ENCODE measurements at places on chromosomes 13 and 19.
A peak's percentile ranks its signal among the peaks of the same experiment; 100 is the strongest.

DNA sequence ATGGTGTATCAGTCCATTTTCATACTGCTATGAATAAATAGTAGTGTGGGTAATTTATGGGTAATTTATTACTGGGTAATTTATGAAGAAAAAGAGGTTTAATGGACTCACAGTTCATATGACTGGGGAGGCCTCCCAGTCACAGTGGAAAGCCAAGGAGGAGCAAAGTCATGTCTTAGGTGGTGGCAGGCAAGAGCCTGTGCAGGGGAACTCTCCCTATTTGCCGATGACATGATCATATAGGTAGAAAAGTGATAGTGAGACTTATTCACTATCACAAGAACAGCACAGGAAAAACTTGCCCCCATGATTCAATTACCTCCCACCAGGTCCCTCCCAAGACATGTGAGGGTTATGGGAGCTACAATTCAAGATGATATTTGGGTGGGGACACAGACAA lies 1137.7 kb downstream of the UQCRFS1 start:
- DNase-seq: no peak

GRCh38 chr13:22014469-22014868 lies 343.6 kb downstream of the FGF9 start:
- no peak for DNase-seq

DNA sequence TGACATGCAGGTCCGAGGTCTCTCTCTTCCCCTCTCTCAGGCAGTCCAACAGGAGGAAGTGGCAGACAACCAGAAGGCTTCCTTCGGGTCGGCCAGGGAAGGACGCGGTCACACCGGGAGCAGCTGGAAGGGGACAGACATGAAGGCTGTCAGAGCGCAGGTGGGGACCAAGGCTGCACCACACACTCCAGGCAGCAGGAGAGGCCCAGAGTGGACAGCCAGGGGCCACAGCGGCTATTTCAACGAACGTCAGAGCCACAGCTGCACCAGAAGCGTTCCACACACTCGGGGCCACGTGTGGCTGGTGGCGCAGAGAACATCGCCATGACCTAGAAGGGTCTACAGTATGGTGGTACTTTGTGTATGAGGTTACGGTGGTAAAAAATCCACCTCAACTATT lies 16.0 kb upstream of the SLC39A3 start:
- DNase-seq: no peak

- no peak for DNase-seq
Measured at GRCh38 chr13:25732111-25732865, 319.5 kb downstream of the SHISA2 start.

GRCh38 chr19:15331419-15332310 lies 674 bp downstream of the BRD4 start:
- peak; percentile 54 for DNase-seq

- no peak for DNase-seq
Measured at GRCh38 chr13:100461309-100462030, 127.1 kb downstream of the GGACT start.

- DNase-seq: no peak
Measured at GRCh38 chr19:48498595-48499311, 12.9 kb downstream of the LMTK3 start.

DNA sequence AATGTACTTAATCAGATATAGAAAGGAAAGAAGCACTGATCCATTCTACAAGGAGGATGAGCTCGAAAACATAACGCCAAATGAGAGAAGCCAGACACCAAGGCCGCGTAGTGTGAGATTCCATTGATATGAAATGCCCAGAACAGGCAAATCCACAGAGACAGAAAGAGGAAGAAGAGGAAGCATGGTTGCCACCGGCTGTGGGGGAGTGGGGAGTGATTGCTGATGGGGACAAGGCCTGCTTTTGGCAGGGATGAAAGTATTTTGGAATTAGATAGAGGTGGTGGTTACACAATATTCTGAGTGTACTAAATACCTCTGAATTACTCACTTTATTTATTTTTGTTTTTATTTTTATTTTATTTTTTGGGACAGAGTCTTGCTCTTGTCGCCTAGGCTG lies 50.2 kb upstream of the KLF2 start:
- no peak for DNase-seq

DNA sequence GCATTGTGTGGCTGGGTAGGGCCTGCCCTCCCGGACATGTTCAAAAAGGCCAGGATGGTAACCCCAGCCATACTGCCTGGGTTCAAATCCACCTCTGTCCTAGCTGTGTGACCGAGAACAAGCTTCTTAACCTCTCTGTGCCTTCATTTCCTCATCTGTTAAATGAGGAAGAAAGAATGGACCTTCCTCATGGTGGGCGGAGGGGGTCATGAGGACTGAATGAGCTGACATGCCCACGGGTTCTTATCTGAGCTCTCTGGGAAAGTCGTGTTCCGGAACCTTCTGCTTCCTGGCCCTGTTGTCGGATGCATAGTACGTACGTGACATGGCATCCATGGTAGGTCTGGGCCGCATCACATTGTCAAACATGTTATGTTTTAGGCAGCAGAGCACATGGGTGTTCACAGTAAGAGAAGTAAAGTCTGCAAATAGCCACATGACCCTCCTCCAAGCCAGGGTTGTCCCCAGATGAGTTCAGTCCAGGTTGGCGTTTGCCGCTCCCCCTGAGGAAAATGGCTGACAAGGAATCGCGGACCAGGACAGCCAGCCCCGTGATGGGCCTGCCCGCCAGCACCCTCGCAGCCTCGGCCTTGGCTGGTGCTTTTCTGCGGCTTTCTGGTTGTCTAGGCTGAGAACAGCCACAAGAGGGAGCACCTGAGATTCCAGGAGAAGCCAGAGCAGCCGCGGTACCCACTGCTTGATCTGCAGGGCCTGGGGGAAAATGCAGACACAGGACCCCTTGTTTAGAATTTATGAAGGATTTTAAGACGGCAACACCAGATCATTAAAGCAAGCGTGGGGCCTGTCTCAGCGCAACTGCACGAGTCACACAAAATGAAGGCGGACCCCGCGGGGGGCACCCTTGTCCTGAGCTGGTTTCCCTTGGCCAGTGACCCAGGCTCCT lies 2.4 kb upstream of the NTN5 start:
- peak; percentile 87 for DNase-seq

DNA sequence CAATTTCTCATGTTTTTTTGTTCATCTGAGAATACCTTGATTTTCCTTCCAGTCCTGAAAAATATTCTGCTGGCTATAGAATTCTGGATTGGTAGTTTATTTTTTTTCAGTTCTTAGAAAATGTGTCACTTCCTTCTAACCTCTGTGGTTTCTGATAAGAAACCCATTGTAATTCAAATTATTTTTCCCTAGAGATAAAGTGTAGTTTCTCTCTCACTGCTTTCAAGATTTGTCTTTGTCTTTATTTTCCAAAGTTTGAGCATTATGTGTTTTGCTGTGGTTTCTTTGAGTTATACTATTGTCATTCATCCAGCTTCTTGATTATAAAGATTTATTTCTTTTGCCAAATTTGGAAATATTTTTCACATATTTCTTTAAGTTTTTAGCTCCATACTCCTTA lies 324.0 kb upstream of the SPRY2 start:
- no peak for DNase-seq

DNA sequence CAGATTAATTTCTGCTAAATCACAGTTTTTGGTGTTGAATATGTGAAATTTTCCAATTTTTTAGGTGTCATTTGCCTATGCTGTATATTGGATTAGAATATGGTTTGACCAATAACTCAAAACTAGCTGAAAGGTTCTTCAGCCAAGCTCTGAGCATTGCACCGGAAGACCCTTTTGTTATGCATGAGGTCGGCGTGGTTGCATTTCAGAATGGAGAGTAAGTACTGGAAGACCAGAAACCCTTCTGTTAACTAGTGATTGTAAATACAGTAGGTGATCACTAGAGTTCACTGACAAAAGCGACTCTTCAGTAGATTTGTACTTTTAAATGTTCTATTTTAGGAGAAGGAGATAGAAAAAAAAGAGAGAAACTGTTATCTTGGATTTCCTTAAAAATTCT lies 22.3 kb downstream of the CDC16 start:
- no peak for DNase-seq

GRCh38 chr13:107803822-107804495 lies 411.4 kb downstream of the LIG4 start:
- DNase-seq: no peak

GRCh38 chr13:111903143-111903542 lies 163.8 kb upstream of the SOX1 start:
- no peak for DNase-seq

DNA sequence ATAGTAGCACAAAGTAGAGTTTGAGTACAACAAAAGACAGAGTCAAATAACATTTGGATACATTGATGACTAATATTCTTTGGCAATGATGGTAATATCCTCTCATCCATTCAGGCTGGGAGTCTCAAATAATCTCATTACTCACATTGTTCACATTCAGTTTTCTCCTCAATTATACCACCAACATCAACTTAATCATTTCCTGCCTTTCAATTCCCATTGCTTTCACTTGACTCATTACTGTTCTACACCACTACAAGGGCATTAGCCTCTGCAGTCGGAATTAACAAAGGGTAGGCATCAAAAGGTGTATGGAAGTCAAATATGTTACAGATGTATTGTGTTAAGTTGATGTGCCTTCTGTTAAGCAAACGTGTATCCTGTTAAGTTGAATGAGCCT lies 518.4 kb upstream of the SLITRK1 start:
- no peak for DNase-seq

- no peak for DNase-seq
Measured at GRCh38 chr19:17929056-17929455, 3.8 kb upstream of the CCDC124 start.

DNA sequence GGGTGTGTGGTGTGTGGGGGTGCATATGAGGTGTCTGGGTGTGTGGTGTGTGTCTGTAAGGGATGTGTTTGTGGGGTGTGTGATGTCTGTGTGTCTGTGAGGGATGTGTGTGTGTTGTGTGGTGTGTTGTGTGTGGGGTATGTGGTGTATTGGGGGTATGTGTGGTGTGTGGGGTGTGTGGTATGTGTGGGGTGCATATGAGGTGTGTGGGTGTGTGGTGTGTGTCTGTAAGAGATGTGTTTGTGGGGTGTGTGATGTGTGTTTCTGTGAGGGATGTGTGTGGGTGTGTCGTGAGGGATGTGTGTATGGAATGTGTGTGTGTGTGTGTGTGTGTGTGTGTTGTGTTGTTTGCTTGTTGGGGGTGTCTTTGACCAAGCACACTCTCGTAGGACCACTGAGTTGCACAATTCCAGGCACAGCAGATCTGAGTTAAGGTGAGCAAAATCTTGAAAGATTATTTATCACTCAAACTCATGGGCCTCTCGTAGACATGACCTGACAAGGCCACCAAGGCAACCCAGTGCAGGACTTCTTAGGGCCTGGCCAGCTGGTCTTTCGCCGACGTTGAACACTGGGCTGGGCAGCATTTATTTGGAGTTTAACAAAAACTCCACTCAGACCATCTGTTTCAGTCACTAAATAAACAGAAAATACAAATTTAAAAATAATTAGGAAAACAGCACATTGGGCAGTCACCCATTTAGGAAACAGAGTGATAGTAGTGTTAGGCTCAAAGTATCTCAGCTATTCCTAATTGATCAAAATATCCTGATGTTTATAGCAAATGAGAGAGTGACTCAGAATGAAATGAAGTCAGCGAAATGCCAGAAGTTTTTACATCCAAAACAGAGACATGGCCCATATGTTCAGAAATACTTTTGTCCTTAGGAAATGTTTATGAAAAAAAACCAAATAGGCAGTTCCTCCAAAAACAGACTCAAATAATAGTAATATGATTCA lies 301.1 kb downstream of the FGF9 start:
- peak; percentile 12 for DNase-seq

DNA sequence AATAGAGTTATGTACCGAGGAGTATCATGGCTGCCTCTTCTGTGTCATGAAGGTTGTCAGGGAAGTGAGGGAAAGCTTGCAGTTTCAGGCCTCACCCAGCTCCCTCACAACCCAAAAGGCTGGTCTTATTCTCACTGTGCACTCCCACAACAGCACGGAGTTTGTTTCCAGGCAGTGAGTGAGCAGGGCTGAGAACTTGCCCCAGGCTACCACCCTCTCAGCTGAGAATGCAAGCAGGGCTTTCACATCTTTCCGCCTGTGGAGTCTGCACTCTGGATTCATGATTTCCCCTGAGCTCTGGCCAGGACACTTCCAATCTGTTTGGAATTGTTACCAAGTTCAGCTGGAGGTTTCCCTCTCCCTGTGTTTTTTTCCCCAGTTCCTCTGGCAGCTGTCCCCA lies 2284.7 kb upstream of the PCDH20 start:
- DNase-seq: no peak

DNA sequence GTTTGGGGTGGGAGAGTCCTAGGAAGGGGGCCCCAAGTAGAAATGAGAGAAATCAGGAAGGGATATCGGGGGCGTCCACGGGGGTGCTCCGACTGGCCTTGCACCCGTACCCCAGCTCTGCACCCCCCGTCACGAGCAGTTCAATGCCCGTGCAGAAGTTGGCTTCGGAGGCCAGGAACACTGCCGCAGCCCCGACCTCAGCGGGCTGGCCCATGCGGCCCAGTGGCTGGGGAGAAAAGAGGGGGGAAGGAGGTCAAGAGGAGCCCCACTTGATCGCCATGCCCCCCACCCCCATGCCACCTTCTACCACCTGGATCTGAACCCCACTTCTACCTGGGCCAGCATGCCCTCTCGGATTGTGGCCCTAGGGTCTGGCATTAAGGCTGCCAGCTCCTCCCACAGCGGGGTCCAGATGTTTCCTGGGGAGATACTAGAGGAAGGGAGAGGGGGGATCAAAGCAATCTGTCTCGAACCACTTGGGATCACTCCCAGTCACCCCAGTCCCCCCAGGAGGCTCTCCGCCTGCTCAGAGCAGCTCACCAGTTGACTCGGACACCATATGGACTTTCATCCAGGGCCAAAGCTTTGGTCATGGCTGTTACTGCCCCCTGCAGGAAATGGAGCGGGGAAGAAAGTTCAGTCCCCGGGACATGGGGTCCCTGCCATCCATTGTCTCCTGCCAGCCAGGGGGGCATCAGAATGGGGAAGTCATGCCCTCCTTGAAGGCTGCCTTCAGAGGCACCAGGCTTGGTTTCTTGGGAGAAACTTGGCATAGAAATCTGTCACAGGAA lies 2.5 kb upstream of the BCAT2 start:
- no peak for DNase-seq

DNA sequence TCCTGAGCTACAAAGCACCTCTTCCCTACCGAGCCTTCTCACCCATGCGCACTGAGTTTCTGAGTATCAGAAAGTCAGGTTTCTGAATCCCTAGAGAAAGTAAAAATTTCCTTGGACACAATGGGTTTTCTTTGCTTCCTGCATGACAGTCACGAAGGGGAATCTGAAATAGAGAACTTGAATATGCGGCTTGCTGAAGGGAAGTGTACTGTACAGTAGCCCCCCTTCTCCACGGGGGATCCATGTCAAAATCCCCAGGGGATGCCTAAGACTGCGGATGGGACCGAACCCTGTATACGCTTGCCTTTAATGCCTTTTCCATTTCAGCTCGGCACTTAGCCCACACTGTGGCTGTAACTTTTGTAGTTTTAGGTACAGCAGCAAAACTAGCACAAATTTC lies 107.9 kb downstream of the GGACT start:
- no peak for DNase-seq

GRCh38 chr19:6970443-6970842 lies 50.8 kb downstream of the MBD3L2B start:
- no peak for DNase-seq

DNA sequence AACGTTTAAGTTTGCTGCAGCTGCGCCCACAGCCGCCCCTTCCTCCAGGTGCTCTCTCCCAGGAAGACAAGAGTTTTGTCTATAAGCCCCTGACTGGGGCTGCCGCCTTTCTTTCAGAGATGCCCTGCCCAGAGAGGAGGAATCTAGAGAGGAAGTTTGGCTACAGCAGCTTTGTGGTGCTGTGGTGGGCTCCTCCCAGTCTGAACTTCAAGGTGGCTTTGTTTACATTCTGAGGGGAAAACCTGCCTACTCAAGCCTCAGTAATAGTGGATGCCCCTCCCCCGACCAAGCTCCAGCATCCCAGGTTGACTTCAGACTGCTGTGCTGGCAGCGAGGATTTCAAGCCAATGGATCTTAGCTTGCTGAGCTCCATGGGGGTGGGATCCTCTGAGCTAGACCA lies 6.4 kb upstream of the ERICH6B start:
- DNase-seq: no peak

All from small intestine (tissue), 16 donors.